NCI-H774 (cell line): ENCODE measurements at places on chromosomes 6 and 20.

- peak; percentile 76 for DNase-seq
These were observed 51.4 kb upstream of the SAYSD1 start for GRCh38 chr6:39166189-39166911.

DNA sequence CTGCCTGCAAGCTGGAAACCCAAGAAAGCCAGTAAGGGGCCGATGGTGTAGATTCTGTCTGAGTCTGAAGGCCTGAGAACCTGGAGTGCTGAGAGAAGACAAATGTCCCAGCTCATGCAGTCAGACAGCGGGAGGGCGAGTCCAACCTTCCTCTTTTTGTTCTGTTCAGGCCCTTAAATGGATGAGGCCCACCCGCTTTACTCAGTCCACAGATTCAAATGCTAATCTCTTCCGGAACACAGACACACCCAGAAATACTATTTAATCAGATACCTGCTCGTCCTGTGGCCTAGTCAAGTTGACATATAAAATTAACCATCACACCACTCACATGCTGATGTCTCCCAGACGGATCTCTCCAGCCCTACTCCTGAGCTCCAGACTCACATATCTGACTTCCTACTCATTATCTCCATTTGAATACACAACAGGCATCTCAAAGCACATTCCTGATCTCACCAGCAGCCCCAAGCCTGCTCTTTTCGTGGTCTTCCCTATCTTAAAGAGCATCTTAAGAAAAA, 26.7 kb upstream of the SRC start:
- no peak for DNase-seq

DNA sequence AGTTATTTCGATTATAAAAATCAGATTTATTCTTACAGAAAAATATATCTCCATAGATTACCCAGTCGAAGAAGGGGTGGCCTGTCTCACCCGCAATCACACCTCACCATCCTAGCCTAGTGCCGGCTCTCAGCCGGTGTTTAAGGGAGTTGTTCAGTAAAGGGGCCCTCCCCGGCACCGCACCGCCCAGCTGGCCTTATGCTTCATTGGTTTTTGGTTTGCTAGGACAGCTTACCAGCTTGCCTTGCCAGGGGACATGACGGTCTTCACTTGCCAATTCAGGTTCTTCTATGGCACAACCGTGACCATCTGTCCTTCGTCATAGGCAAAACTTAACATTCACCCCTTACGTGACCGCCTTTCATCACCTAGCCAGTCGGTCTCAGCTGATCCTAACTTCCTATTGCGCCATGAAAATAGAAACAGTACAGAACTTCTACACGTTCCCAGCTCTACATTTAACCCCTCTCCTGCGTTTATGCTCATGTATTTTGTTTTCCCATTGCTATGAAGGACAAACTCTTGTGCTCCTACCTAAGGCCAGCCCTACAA, 44.7 kb upstream of the SLC22A16 start:
- no peak for DNase-seq

GRCh38 chr6:15768999-15769398, 106.2 kb upstream of the DTNBP1 start:
- no peak for DNase-seq

GRCh38 chr20:3981132-3981452, 34.3 kb downstream of the RNF24 start:
- DNase-seq, result no peak

- no peak for DNase-seq
These were observed 84.0 kb downstream of the CAP2 start for GRCh38 chr6:17477356-17477755.

GRCh38 chr20:53660078-53660909, 66.7 kb upstream of the ZNF217 start:
- DNase-seq, result no peak

- peak; percentile 13 for DNase-seq
These were observed 8.9 kb upstream of the QKI start for GRCh38 chr6:163405412-163406309.

DNA sequence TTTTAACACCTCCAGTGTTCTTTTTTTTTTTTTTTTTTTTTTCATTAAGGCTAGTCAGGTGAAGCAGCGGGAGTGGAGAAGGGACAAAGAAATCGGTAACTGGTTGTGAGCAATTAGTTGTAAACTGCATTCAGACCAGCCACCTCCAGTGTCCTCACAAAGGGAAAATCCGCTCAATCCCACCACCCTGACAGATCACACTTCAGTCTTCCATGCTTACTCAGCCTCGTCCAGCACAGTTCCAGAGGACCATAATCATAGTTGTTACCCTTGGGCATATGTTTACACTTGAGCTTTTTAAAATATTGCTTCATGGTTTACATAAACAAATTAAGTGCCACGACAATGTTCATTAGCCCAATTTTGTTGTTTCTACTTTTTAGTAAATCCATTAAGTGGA, 10.2 kb downstream of the DYNLRB1 start:
- DNase-seq, result no peak

DNA sequence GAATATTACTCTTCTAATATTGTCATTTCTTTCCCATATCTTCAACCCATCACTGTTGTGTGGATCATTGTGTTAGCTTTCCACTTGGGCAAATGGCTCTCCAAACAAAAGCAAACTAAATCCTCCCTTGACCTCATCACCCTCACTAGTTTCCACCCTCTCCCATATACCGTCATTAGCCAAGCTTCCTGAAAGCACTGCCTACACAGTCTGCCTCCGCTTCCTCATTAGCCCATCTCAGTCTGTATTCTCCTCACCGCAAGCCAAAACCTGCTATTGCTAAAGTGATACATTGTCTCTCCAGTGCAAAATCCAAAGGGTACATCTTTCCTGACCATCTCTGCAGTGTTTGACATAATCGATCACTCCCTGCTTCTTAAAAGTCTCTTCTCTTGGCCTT, 212.6 kb downstream of the CLIC5 start:
- no peak for DNase-seq

GRCh38 chr6:117916483-117916882, 9.4 kb downstream of the SLC35F1 start:
- DNase-seq, result no peak

DNA sequence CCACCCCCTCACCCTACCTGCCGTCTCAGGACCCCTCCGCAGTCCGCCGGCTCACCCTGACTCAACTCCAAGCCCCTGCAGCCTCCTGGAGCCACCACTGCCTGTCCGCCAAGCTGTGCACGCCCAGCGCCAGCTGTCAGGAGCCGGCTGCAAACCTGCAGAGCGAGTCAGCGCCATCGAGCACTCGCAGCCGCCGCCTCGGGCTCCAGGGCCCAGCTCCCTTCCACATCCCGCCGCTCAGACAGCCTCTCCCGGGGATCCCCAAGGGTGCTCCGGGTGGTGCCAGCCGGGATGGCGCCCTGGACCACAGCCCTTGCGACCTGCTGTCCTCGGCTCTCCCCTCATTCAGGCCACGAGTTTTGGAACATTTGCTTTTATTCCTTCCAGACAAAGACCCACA, 4.3 kb downstream of the TNNC2 start:
- no peak for DNase-seq
